ENCODE measurements at places on chromosomes 7 and 10.
A peak's percentile ranks its signal among the peaks of the same experiment; 100 is the strongest.

- peak; percentile 8 for DNase-seq
Measured at GRCh38 chr10:100508691-100509150, 10.9 kb downstream of the SEC31B start.

DNA sequence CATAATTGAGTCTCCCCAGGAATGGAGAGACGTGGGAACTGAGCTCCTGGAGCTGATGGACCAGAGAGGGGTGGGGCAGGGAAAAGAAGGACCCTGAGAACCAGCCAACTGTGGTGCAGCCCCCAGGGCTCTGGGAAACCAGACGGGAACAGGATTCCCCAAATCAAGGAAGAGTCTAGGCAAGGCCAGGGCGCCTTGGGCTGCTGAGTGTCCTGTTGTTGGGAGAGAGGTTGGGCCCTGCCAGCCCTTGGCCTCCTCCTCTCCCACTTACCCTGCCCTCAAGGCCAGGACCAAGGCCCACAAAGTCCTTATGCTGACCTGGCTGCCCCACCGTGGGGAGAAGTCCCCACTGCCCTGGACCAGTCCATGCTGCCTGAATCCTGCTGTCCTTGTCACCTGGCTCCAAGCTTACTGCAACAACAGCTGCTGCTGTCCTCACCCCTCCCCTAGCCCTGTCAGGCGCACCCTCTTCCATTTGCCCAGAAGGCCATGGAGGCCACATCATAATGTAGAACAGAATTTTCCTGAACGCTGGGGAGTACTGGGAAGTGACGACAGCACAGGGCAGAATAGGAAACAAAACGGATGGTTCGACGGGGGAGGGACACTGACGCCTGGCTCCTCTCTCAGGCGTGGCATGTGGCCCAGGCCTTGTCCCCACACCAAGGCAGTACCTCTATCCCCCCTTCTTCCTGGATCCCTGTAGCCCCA, 132.9 kb upstream of the ZMIZ1 start:
- DNase-seq = no peak

- DNase-seq = no peak
Measured at GRCh38 chr7:112986256-112987031, 100.2 kb downstream of the GPR85 start.

- no peak for DNase-seq
Measured at GRCh38 chr7:32154797-32155196, 84.6 kb upstream of the PDE1C start.

GRCh38 chr7:44854644-44855364, 6.9 kb upstream of the H2AZ2 start:
- no peak for DNase-seq
